ENCODE measurements at places on chromosomes 6 and 20.

DNA sequence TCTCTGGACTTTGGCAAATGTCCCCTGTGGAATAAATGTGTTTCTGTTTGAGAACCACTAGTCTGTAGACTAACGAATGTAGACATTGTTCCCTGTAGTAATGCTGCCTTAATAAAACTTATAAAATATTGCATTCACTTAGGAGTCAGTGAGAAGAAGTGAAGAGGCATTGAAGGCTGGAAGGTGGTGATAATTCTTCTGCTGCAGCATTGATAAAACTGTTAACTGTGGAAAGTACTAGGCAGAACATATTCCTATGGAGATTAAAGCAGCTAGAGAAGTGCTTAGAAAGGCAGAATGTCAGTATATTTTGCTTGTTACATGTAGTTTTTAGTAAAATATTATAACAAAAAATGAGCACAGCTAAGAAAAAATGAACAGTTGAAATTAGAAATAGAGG, 4.8 kb downstream of the PGK2 start:
- no peak for DNase-seq

GRCh38 chr20:47662483-47663353, 122.6 kb downstream of the SULF2 start:
- no peak for DNase-seq

DNA sequence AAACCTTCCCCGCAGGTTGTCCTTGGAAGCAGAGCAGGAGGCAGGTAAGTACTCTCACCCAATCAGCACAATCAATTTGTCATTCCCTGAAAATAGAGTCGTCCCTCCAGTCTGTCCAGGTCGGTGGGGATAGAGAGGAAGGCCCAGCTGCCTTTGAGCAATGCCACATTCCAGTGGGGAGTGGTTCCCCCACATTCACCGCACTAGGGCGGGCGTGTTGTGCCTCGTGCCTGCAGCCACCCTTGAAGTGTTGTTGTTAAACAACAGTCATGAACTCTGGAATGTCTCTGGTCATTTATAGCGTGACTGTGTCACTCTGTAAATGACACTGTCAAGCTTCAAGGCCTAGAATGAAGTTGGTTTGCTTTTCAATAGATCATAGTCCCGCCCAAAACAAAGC, 33.4 kb downstream of the PRDM1 start:
- DNase-seq = no peak

GRCh38 chr20:55258559-55258958, 746.8 kb downstream of the CBLN4 start:
- DNase-seq = no peak

- DNase-seq = no peak
Measured at GRCh38 chr6:106372838-106373501, 12.5 kb downstream of the CRYBG1 start.

DNA sequence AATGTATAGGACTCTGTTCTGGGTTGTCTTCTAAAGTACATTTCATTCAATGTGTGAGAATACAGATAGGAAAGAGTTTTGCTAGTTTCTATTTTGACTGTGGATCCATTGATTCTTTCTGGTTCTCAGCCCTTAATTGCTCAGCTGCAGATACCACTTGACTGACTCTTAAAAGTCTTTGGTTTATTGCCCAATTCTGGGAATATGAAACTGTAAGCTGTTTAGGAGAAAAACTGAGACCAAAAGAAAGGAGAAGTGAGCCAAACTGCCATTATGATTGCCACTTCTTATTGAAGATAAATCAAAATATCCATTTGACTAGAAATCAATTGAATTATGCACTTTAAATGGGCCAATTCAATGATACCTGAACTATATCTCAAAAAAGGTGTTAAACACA, 211.4 kb downstream of the ESR1 start:
- no peak for DNase-seq

DNA sequence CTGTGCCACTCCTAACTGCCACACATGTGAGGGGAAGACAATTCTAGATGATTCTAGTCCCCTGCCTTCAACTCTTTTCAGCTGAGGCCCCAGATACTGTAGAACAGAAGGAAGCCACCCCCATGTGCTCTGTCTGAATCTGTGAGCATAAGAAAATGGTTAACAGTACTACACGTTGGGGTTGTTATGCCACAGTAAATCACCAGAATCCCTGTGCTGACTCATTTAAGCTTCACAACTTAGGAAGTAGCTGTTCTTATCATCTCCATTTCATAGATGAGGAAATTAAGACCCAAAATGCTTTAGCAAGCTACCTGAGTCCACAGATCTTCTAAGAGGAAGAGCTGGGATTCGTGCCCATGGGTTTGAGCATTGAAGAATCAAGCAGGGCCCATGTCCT, 27.4 kb upstream of the SCRT2 start:
- no peak for DNase-seq

DNA sequence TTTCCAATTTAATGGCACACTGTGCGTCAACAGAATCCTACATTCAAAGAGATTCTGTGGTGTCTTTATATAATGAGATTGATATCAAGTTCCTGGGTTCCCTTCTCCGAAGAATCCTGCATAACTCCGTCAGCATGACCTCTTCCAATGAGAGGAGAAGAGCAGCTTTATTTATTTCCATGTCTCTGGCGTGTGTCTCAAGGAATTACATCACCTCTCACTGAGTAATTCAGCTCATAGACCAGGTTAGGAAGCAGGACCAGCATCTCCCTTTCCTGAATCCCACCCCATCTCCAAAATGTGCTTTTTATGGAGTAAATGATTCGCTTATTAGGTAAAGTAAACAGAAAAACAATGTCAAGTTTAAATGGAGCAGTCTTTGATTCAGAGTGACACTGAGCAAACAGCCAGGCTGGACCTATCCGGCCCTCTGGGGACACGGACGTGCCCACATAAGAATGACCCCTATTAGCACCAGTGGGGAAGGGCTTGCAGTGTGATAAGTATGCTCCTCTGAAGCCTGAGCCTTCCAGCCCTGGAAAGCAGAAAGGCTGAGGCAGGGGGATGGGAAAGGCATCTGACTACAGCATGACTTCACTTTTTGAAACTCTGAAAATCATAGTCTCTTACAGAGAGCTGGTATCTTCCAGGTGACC, 165.2 kb downstream of the CLIC5 start:
- no peak for DNase-seq

DNA sequence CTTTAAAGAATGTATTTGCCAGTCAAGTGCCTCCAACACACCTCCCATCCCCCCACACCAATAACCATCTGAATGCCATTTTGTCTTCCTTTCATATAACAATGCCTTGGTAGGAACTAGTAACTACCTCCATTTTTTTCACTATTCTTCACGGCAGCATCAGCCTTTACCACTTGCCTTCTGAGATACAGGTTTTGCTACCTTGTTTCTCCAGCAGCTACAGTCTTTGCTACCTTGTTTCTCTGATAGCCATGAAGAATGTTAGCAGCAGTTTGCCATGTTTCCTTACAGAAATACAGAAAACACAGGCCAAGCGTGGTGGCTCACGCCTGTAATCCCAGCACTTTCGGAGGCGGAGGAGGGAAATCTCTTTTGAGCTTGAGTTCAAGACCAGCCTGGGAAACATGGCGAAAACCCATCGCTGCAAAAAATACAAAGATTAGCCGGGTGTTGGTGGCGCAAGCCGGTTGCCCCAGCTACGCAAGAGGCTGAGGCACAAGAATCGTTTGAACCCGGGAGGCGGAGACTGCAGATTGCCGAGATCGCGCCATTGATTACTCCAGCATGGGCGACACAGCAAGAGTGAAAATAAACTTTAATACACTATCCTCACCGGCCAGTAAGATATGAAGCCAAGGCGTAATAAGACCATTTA, 100.9 kb downstream of the HFE start:
- no peak for DNase-seq

GRCh38 chr6:18330548-18331081, 56.5 kb upstream of the RNF144B start:
- DNase-seq = no peak
